Thoracic aorta (tissue), 2 donors: ENCODE measurements at places on chromosomes 3 and 15.

DNA sequence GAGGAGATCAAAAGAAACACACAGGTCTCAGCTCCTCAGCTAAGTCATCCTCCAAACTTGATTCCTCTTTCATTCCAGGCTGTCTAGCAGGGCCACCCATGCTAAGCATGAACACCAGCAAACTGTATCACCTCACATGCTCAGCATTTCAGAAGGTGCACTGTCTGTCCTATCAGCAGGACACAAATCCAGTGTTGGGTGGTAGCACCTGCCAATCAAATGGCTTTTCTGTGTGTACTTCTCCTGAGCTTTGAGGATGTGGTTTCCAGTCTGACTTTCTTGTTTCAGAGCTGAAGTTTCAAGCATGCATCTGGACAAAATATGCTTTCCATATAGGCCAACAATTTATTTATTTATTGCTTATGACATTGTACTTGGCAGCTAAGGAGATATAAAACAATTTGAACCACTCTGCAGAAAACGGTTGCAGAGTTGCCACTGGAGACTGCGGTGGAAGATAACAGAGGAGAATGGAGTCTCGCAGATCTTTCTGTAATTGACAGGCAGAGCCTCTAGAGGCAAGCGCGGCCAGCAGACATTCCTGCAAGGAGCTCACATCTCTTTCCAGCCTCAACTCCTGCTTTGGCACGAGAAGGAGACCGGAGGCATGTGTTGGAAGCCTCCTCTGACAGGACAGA, 167.1 kb upstream of the WNT5A start:
- DNase-seq: no peak

- DNase-seq: no peak
These were observed 7.4 kb downstream of the RPL14 start for GRCh38 chr3:40464339-40465110.

DNA sequence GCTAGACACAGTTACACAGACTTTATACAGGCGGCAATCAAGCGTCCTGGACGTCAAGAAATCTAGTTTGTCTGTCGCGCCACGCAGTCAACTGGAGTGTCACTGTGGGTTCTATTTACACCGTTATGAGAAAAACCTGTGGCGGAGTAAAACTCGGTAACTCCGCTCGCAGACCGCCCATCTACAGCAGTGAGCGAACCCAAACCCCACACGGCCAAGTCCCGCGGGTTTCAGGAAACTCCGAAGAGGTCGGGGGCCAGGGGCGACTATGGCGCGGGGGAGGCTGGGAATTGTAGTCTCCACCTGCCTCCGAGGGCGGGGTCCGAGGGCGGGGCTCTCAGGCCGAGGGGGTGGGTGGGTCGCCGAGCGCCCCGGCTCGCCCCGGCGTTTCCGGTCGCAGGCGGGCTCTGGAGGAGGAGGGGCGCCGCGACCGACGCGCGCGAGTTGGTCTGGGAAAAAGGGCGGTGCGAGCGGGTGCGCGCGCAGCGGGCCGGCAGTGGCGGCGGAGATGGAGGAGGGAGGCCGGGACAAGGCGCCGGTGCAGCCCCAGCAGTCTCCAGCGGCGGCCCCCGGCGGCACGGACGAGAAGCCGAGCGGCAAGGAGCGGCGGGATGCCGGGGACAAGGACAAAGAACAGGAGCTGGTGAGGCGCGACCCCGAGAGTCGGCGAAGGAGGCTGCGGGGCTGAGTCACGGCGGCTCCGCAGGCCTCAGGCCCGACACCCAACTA, at the start of gene PSMD2:
Gene PSMD2, plus strand, starts transcription at position 483 of the 729 bp plus-strand sequence. Its CDS starts 26 bp downstream, at position 509.
- peak; percentile 88 for DNase-seq

DNA sequence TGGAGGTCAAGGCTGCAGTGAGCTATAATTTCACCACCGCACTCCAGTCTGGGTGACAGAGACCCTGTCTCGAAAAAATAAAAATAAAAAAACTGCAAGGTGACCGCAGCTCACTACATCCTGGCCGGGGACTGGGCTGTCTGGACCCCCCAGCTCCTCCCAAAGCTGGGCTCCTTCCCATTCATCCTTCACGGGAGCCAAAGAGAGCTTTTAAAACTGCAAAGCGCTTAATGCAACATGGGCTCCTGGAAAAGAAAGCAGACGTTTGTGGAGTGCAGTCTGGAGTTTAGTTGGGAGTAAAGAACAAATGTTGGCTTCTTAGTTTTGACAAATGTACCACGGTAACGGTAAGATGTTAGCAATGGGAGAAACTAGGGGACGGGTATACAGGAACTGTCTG, 12.1 kb downstream of the PLXND1 start:
- DNase-seq: no peak

- DNase-seq: no peak
These were observed 182.4 kb upstream of the DPH6 start for GRCh38 chr15:35728219-35728940.

DNA sequence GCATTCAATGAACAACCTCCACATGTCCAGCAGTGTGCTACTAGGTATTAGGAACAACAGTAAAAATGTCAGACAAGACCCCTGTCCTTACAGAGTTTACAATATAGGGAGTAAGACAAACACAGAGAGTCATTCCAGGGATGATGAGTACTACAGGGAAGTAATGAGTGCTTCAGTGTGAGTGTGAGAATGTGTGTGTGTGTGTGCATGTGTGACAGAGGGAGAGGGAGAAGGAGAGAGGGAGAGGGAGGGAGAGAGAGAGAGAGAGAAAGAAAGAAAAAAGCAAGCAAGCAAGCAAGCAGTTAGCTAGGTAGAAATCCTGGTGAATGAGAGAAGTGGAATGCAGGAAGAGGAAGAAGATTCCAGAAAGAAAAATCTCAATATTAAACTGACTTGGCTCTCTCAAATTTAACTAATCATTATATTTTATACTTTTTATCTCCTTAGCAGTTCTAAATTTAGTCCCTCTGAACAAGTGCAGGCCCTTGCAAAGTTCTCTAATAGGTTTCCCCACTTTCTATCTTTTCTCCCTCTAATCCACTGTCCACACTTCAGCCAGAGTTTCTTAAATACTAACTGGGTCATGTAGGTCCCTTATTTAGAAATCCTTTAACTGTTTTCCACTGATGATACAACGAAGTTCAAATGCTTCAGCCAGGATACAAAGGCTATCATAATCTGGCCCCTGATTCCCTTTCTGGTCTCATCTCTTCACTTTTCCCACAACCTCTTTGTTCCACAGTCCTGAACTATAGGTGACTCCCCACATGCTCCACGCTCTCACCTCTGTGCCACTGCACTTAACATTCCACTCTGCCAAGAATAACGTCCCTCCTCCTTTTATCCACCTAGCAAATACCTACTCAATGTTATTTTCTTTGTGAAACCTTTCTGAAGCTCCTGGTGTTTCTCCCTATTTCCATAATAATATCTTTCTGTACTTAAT, 10.3 kb downstream of the DCBLD2 start:
- no peak for DNase-seq

GRCh38 chr3:46539443-46540005, 26.6 kb downstream of the LRRC2 start:
- DNase-seq: no peak

- DNase-seq: no peak
These were observed 299.2 kb downstream of the CNTN3 start for GRCh38 chr3:74315291-74315690.

- DNase-seq: no peak
These were observed 55.7 kb downstream of the PXYLP1 start for GRCh38 chr3:141287326-141287725.

DNA sequence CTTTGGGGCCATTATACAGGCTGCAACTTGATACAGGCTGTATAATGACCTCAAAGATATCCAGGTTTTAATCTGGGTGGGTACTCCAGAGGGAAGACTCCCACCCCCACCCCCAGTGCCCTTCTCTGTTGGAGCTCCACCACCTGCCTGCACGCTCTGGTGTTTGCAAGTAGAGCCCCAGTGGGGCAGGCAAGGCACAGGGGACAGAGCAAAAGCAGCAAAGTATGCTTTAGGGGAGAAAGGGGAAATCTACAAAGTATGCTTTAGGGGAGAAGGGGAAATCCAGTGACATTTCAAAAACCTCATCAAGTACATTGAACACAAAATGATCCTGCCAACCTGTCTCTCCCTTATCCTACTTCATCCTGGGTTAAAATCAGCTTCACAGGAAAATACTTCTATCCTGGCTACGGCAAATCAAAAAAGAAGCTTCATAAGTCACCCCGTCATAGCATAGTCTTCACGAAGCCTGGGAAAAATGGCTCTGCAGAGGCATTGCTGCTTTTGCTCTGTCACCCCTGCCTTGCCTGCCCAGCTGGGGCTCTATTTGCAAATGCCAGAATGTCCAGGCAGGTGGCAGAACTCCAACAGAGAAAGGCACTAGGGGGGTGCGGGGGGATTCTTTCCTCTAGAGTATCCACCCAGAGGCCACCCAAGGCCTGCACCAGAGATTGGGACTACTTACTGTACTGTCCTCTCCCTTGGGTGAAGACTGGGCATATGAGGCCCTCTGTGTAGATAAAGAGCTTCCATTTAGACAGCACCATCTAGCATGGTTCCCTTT, 60.9 kb upstream of the ATP11B start:
- no peak for DNase-seq
